ENCODE measurements at places on chromosomes 12 and 14.

- DNase-seq: no peak
Measured at GRCh38 chr12:115953450-115953849, 324.0 kb downstream of the MED13L start.

- no peak for DNase-seq
Measured at GRCh38 chr14:71742485-71742884, 189.7 kb upstream of the RGS6 start.

- no peak for DNase-seq
Measured at GRCh38 chr14:68574461-68574860, 218.4 kb downstream of the ZFP36L1 start.

- no peak for DNase-seq
Measured at GRCh38 chr12:117816-118345, 51.3 kb downstream of the IQSEC3 start.

GRCh38 chr14:88849716-88850115 lies 25.3 kb downstream of the TTC8 start:
- no peak for DNase-seq

DNA sequence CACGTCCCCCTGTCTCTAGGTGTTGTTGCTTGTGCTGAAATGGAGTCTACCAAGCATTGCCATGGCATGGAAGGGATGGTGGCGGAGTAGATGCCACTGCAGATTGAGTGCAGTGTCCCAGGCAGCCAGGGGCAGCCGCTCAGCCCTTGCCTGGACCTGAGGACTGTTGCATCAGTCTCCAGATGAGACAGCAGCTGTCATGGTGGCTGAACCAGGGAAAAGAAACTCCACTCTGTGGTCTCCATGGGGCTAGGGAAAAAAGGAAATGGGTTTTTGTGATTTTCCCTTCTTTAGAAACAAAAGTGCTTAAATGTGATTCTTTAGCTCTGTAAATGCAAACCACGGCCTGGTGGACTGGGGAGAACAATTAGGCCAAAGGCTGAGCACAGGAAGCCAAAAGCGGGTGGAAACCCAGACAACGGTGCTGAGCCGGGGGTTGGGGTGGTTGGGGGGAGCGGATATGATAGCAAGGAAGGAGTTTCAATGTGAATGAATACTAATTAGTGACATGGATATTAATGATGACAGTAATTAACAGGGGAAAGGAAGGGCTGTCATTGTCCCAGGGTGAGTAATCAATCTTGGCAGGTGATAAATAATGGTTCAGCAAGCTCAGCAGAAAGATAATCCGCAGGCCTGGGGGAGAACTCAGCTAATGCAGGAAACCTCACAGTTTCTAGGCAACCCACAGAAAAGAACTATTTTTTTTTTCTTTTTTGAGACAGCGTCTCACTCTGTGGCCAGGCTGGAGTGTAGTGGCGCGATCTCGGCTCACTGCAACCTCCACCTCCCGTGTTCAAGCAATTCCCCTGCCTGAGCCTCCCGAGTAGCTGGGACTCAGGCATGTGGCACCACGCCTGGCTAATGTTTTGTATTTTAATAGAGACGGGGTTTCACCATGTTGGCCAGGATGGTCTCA lies 442.6 kb downstream of the DPF3 start:
- DNase-seq: peak; percentile 61

- no peak for DNase-seq
Measured at GRCh38 chr14:23173796-23174195, 9.7 kb downstream of the SLC7A8 start.

GRCh38 chr12:51218607-51219161 lies 822 bp upstream of the POU6F1 start:
- DNase-seq: no peak

- no peak for DNase-seq
Measured at GRCh38 chr14:77275041-77275580, 4.1 kb upstream of the NGB start.

GRCh38 chr12:122918827-122919226 lies 22.9 kb upstream of the VPS37B start:
- no peak for DNase-seq

- peak; percentile 64 for DNase-seq
Measured at GRCh38 chr12:51393676-51394545, 2.7 kb upstream of the GALNT6 start.

DNA sequence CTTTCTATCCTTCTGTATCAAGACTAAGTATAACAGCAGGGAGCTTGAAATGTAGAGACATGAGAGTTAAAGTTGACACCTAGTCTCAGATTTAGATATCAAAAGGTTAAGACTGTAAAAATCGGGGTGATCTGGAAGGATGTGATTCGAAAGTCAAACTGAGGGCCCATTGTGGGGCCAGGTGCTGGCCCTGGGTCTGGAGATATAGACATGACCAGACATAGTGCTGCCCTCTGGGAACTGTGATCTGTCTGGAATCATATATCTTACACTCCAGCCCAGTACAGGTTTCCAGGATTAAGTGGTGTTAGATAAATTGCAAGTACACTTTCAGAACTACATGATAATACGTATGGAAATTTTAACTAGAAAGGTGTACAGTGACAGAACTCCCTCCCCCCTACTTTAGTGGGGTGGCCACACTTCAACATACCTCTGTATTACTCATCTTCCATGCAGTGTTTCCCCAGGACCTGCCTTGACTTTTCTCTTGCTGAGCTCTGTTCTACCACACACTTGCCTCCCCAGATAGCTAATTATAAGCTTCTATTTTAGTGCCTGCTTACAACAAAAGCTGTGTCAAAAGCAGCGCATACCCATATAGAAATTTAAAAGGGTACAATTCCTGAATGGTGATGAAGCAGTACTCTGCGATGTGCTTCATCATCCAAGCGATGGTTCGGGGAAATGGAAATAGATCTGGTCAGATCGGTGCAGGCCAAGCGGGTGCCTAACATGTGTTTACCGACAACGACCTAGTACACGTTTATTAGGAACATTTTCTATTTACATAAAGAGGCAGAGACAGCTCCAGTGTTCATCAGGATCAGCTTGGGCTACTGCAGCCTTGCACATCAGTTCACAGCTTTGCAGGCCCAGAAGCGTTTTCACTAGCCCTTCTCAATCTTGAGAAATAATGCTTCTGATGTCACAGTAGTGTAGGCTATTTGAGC lies 68.7 kb downstream of the ARF6 start:
- DNase-seq: no peak

GRCh38 chr14:70744641-70745040 lies 64.7 kb downstream of the MAP3K9 start:
- DNase-seq: no peak

DNA sequence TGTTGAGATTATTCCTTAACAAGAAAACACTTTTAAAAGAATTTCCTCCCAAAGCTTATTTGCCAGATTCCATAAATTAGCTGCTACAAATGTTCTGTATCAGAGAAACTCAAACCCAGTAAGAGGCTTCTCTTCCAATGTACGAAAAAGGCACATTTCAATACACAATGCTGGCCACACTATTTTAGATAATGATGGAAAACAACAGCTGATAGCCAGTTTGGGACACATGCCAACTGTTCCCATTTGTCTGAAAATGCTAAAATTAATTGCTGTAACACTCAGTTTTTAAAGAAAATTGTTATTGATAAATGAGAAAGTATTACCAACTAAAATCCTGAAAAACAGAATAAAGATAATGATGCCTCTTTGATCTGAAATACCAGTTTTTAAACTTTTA lies 4.4 kb downstream of the CFL2 start:
- no peak for DNase-seq

DNA sequence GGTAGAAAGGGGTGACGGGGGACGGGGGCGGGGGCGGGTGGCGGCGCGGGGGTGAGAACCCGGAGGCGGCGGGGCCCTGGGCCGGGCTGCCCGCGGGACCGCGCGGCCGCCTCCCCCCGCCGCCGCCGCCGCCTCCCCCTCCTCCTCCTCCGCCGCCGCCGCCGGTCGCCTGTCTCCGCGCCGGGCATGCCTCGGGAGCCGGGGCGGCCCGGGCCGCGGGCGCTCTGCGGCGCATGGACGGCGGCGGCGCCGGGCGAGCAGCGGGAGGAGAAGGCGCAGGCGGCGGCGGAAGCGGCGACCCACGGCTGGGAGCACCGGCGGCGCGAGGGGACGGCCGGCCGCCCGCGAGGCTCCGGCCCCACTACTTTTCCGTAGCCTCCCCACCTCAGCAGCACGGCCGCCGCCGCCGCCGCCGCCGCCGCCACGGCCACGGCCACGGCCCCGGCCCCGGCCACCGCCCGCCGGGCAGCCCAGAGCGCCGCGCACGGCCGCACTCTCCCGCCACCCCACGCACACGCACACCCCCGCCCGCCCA lies at the start of gene NPAS3:
TSS of gene NPAS3 (plus strand) at position 161 of the 535 bp plus-strand sequence.
- no peak for DNase-seq

DNA sequence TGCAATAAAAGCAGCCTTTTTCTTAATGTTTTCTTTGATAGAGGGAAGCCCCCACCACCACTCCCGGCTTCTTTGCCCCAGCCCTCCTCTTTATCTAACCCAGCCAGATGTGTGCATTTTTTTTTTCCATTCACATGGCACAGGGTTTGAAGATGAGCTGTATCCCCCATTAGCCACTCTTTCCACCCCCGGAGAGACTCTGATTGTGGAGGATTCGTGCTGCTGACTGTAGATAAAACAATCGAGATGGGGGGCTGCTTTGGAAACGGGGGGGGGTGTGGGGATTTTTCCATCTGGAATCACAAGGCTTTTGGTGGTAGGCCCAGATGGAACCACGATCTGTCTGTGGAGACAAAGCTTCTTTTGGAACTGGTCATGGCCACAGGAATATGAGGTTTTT lies 46.2 kb upstream of the VASH1 start:
- DNase-seq: no peak

- DNase-seq: no peak
Measured at GRCh38 chr12:80239867-80240266, 140.5 kb downstream of the OTOGL start.

DNA sequence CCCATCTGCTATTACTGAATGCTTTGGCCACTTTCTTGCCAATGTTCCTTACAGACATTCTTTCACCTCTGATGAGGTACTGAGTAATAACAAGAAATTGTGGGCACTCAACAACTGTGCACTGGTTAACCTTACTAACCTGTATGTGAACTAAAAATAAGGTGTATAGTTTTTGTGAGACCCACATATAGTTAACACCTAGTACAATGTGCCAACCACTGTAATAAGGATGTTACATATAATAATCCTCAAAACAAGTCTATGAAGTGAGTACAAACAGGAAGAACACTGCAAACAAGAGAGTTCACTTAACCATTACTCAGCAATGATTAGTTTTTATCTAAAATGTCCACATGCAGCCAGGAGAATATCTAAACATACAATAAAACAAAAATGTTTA lies 4.5 kb downstream of the DDHD1 start:
- DNase-seq: peak; percentile 24

GRCh38 chr12:93243689-93244513 lies 133.8 kb upstream of the NUDT4 start:
- DNase-seq: peak; percentile 19

- DNase-seq: peak; percentile 75
Measured at GRCh38 chr14:61475316-61475715, 153.9 kb downstream of the PRKCH start.

DNA sequence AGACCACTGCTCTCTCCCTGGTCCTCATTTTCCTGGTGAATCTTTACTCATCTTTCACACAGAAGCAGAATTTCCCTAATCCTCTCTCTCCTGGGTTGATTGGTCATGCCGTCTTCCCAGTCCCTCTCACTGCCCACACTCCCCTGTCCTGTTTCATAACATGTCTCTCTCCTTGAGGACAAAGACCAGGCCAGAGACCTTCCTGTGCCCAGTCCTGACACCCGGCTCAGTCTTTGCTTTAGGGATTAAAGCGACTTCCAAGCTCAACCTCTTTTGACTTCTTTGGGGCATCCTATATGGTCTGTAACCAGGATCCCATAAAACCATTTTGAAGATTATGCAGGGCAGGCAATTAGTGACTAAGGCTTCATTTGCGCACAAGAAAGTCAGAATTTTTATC lies 105.5 kb downstream of the BCL11B start:
- no peak for DNase-seq

DNA sequence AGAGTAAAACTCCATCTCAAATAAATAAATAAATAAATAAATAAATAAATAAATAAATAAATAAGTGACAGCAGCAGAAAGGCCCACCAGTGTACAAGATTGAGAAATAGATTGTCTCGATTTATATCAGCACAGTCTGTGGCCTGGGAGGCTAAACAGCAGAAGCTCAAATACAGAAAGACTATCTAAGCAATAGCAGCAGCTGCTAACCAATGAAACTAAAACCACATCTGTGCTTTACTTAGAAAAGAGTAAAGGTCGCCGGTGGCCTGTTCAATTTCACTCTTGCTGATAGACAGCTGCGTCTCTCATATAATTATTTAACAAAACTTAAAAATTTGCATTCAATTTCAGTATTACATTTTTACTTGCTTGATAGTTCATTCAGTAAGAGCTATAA lies 325.7 kb downstream of the CEP128 start:
- DNase-seq: no peak

- DNase-seq: no peak
Measured at GRCh38 chr12:83945871-83946270, 966.7 kb downstream of the SLC6A15 start.

GRCh38 chr12:16454481-16454880 lies 107.0 kb downstream of the MGST1 start:
- DNase-seq: no peak

GRCh38 chr12:29374913-29375312 lies 6.1 kb downstream of the ERGIC2 start:
- DNase-seq: no peak

- DNase-seq: no peak
Measured at GRCh38 chr12:11685716-11686115, 36.2 kb downstream of the ETV6 start.

DNA sequence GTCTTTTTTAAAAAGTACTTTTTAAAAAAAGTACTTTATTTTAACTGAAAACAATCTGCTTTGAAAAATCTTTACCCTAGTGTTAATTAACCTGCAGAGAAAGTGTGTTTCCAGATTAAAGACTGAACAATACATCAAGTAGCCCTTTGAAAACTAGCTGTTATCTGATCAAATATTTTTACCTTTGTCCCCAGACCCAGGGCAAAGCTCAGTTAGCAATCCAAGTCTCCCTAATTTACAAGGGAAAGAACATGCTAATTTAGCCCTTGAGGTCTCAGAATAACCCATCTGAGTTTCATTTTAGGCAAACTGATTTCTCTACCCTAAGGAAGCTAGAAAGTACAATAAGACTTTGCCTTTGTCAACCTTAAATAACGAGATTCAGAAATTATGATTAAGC lies 91.2 kb downstream of the PPM1H start:
- no peak for DNase-seq

- no peak for DNase-seq
Measured at GRCh38 chr14:92481386-92481785, 32.2 kb upstream of the RIN3 start.

DNA sequence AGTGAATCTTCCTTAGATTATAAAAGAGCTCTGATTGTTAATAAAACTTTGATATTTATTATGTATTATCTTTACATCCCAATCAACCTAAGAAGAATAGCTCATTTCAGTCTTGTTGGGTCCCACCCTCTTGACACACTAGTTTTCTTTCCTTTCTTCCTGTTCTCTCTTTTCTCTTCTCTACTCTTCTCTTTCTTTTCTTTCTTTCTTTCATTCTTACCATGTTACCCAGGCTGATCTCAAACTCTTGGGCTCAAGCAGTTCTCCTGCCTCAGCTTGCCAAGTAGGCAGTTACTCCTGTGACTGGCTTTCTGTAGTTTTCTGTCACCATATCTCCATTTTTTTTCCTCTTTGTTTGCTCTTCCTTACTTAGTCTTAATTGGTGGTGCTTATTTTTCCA lies 177.8 kb downstream of the MIPOL1 start:
- DNase-seq: no peak
